ENCODE measurements at places on chromosomes 4 and X.

- DNase-seq: no peak
Measured at GRCh38 chr4:19880206-19880605, 371.5 kb upstream of the SLIT2 start.

DNA sequence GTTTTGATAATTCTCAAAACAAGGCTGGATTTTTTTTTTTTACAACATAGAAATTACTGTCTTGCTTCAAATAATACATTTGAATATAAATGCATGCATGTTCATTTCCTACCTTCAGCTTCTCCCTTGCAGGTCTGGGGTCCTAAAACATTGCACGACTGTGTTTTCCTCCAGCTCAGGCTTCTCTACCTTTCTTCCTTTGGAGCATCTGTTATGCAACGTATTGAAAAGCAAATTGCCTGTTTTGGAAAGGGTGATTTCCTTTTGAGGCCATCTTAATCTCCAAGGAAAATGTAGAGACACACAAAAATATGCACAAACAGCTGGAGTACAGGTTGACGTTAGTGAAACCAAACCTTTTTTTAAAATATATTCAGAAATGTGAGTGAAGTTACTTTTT is 115.6 kb upstream of the TLL1 start:
- no peak for DNase-seq

DNA sequence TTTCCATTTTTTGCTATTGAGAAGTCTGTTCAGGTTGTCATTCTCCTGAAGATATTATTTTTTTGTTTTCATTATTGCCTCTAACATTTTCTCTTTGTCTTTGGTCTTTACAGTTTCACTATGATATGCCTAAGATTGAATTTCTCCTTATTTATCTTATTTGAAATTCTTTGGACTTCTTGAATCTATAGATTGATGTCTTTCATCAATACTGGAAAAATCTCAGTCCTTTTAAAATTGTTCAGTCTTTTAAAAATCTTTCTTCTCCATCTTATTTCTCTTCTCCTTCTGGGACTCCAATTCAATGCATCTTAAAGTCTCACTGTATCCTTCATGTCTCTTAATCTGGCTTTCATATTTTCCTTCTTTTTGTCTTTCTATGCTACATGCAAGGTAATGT is 86.7 kb downstream of the KIT start:
- no peak for DNase-seq

DNA sequence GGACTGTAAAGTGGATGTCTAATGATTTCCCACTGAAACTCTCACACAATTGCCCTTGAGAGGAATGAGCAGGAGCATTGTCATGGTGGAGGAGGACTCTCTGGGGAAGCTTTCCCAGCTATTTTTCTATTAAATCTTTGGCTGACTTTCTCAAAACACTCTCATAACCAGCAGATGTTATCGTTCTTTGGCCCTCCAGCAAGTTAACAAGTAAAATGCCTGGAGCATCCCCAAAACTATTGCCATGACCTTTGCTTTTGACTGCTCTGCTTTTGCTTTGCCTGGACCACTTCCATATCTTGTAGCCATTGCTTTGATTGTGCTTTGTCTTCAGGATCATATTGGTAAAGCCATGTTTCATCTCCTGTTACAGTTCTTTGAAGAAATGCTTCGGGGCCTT is 120.2 kb upstream of the PDE5A start:
- DNase-seq: no peak

GRCh38 chrX:47358387-47359065 is 11.9 kb upstream of the ZNF157 start:
- no peak for DNase-seq

DNA sequence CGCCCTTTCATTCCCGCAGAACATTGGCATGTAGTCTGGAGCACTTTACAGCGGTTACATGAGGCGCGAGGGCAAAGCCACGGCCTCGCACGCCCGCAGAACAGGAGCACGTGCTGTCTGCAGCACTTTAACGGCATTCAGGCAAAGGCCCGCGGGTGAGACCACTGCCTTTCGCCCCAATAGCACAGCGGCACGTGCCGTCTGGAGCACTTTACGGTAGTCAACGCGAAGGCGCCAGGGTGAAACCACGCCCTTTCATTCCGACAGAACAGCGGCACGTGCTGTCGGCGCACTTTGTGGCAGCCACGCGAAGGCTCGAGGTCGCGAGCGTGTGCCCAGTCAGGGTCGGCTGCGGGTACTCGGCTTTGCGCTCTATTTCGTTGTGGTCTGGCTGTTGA is at the start of gene MPC1L:
Gene MPC1L (plus strand): TSS at position 290 of the 398 bp plus-strand sequence. CDS start 138 bp downstream, outside the sequence.
- no peak for DNase-seq

DNA sequence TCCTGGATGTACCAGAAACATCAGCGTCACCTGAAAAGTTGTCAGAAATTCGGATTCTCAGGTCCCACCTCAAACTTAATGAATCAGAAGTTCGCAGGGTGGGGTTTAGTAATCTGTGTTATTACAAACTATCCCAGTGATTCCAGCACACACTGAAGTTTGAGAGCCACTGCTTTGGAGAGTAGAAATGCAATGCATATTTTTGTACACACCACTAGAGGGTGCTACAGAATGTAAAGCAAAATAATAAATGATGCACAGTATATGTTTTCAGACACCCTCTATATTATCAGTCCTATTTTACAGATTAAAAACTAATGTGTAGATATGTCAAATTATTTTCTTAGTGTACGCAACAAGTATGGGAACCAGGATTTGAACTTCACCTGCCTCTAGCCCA is 2.4 kb upstream of the MORF4L2 start:
- DNase-seq: peak; percentile 23

DNA sequence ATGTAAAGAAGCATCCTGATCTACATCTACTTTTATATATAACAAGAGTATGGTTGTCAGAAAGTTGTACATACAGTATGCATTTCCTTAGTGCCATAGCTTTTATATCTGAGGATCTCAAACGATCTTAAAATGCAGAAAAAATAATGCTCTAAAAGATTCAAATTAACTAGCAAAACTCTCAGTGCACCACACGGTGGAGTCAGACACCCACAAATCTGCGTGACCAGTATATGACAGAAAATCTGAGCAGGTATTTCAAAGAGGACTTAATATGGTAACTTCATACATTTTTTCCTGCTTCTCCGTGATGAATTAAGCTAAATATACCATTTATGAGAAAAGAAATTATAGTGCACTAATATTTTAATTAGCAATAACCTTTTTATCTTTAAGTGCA is 803.0 kb downstream of the DMD start:
- DNase-seq: no peak

DNA sequence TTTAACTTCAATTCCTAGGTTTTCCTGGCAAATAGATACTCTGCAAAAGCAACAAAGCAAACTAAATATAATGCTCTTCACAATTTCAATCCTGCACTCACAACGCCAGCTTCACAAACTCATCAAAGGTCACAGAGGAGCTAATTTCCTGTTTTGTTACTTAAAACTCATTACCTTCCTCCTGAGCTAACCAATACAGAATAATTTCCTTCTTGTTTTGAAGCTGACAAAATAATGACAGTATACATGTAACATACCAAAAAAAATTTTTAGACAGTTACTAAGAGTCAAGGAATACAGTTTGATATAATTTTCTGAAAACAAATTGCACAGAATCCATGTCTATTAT is 17.9 kb downstream of the CNOT6L start:
- no peak for DNase-seq

Data from C1 segment of cervical spinal cord (tissue), 14 donors.